ENCODE measurements at places on chromosomes 3 and 15. TPM values are rescaled to one million over a fixed set of nuclear protein-coding genes. Genes with fewer than 3 reads are reported as not detected.

DNA sequence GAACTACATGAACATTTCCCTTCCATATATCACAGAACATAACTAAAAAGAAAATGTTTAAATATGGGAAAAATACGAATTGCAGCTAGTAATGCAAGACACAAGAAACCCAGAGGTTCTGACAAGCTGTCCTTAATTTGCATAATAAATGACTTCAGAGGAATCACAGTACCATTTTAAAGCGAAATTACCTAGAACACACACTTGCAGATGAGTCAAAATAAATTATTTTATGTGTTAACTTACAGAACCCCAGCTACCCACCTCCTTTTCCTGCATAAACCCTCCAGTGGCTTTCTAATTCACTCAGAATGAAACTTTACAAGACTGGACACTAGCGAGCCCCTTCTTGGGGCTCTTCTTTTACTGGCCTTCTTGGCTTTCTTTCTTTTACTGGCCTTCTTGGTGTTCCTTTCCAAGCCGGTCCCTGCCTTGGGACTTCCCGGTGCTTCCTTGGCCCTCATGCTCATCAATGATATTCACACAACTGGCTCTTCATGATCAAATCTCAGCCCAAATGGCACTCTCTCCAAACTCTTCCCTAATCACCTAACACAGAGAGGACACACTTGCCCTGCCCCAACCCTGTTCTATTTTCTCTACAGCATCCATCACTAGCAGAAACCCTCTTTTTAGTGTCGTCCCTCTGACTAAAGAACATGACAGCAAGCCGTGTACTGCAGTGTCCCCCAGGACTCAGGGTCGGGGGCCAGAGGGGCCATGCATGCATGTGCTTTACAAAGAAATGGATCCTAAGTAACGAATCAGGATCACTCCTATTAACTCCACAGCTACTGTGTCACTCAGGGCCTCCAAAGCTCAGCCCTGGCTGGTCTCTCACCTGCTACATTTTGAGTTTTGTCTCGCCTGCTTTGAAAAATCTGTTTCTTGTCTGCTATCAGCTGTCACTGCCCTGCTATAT, 4.8 kb downstream of the CHSY1 start:
- DNase-seq = no peak

- no peak for DNase-seq
Measured at GRCh38 chr15:95558131-95558530, 772.4 kb upstream of the NR2F2 start.

- no peak for DNase-seq
Measured at GRCh38 chr3:70818145-70818544, 505.7 kb upstream of the MDFIC2 start.

GRCh38 chr3:150742679-150743078, 20.3 kb downstream of the SIAH2 start:
- DNase-seq = no peak

GRCh38 chr3:9361691-9362388, 1.0 kb upstream of the THUMPD3 start:
- no peak for DNase-seq

DNA sequence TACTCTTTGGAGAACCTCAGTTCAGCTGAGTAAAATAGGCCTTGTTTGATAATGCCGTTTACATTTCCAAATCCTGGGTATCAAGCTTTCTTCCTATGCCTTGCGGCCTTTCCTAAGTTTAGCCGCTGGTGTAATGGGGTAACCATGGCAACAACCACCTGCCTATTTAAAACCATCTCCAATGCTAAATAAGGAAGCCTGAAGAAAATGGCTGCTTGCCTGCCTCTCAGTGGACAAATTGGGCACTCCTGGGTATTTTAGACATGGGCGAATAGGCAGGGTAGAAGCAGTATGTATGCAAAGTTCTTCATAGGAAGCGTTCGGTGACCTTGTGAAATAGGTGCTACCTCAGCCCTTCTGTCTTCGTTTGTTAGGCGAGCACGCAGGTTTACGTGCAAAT, 122.7 kb downstream of the DGKG start:
- DNase-seq = no peak

GRCh38 chr3:11982341-11982941, 21.7 kb upstream of the SYN2 start:
- DNase-seq = no peak

- DNase-seq = no peak
Measured at GRCh38 chr3:58989163-58989562, 60.7 kb downstream of the CFAP20DC start.

DNA sequence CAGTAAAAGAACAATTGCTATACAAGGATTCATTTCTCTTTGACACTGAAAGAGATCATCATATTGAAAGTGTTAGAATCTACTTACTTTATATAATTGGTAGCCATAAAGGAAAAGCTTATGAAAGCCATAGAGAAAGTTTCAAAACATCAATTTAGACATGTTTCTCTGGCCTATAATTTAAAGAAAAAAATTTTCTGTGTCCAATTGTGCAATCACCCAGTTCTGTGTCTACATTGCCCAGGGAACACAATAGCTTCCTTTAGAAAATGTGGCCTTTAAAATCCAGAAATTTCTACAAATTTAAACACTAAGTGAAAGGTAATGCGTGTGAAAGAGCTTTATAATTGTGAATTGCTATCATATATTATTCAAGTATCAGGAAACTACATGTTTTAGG, 259.2 kb downstream of the GBE1 start:
- no peak for DNase-seq

DNA sequence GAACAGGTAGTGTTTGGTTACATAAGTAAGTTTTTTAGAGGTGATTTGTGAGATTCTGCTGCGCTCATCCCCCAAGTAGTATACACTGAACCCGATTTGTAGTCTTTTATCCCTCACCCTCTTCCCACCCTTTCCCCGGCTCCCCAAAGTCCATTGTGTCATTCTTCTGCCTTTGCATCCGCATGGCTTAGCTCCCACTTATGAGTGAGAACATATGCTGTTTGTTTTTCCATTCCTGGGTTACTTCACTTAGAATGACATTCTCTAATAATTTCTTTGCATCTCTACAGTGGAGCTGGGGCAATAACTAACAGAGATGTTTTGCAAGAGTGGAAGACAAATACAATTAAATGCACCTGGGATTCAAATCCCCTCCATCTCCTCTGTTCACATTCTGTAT, 93.2 kb downstream of the TP63 start:
- no peak for DNase-seq

DNA sequence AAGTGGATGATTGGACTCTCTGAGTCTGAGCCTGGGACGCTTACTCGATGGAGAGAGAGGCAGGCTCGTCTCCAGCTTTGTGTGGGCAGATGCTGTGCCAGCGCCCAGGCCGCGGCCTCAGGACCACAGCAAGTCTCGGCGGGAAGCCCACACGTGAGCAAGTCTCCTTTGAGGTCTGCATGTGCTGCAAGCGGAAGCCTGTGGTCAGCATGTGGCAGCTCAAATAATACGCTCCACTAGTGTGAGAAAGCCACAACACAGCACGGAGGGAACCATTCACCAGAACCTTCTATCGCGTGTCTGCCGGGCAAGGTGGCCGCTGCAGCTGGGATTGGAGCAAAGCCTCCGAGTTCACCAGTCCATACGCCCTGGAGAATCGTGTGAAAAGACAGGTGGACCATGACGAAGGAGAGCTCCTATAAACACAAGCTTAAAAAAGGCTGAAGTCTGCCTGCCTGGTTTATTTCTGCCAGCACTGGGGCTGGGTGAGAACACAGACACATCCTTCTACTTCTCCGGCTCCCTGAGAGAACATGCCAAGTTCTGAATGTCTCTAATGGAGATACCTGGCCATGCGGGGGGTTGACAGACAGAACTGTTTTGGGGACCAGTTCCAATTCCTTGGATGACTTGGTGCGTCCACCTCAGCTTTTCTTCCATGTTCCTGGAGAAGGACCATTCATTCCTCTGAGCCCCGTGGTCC, 82.0 kb upstream of the LRIG1 start:
- DNase-seq = peak; percentile 39

DNA sequence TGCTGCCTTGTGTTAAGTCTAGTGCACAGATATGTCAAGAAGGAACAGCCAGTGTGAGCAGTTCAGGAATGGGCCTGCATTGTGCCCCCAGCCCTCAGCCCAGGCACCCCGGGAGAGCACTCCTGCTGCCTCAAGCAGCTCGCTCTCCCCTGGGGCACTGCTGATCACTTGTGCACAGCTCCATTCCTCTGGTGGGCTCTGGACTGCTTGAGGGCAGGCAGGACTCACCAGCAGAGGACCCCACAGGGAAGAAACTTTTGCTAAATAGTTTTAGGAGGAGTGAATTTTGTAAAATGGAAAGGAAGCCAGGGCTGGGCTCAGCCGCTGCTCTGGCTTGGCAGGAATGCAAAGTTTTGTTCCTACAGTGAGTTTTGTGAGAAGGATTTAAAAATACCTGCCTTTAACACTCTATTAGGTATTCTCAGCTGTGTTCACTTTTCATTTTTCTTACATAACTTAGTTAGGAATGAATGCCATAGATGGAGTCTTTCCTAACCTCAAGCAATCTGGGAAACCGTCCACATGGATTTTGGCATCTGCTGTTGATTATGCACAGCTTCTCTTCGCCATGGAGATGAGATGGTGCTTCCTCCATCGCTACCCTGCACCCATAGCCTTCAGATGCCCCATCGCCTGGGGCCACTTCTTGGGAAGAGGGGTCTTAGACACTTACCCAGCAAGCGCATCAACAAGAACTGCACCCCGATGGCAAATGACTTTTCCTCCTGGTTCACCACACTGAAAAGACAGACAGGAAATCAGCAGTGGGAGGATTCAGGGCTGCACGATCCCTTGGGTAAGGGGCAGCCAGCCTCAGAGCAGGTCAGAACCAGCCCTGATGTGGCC, 42.3 kb upstream of the RAB6B start:
- no peak for DNase-seq

- no peak for DNase-seq
Measured at GRCh38 chr3:166663194-166663593, 716.9 kb downstream of the ZBBX start.

GRCh38 chr3:188320757-188321156, 166.8 kb downstream of the LPP start:
- no peak for DNase-seq

DNA sequence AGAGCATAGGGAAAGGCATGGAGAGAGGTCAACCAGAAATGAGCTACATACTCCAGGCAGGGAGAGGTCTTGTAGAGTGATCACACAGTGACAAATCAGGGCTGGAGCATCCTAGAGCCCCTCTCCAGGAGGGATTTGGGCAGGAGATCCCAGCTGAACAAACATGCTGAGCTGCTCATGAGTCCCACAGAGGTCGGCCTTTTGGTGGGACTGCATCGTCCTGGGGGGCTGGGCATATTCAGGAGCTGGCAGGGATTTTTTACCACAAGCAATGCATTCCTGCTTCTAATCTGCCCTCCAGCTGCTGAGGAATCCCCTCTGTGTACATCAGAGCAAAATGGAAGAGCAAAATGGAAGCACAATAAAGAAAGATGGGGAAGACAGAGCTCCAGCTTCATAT, 94.9 kb downstream of the NTRK3 start:
- no peak for DNase-seq

Gene EPHA3
- total RNA-seq = 0.05 TPM

Gene CORO2B
- total RNA-seq = not detected

Gene PRTG
- total RNA-seq = not detected

Gene RTP1
- total RNA-seq = not detected

Gene SLTM
- total RNA-seq = 108 TPM

Gene IQCF5
- not detected for total RNA-seq

Gene EHD4
- 25.3 TPM for total RNA-seq

Gene TMEM158
- not detected for total RNA-seq

Gene DUOXA2
- not detected for total RNA-seq

Gene ROBO1
- not detected for total RNA-seq

Gene SGO1
- 38.3 TPM for total RNA-seq

Gene FSTL1
- total RNA-seq = 0.30 TPM

Gene CCR9
- 0.28 TPM for total RNA-seq

Gene SERP1
- 98.5 TPM for total RNA-seq

Gene LRTM1
- total RNA-seq = not detected

Gene WDR6
- 135 TPM for total RNA-seq

Gene KNG1
- not detected for total RNA-seq

All from activated CD4-positive, alpha-beta memory T cell treated with anti-CD3 and anti-CD28 coated beads, Interleukin-2, amount 10 ng/mL, durations not matched to agents 7 days and 5 days (primary cell).